ENCODE measurements at places on chromosomes 7 and 10. TPM values are rescaled to one million over a fixed set of nuclear protein-coding genes. Genes with fewer than 3 reads are reported as not detected.

The ENTPD1 gene
- 0.07 TPM for polyA plus RNA-seq

The TLL2 gene
- polyA plus RNA-seq, result 0.01 TPM

The COL17A1 gene
- not detected for polyA plus RNA-seq

The NRAP gene
- not detected for polyA plus RNA-seq

The ST8SIA6 gene
- 0.10 TPM for polyA plus RNA-seq

The MAT1A gene
- not detected for polyA plus RNA-seq

GRCh38 chr10:125739994-125740679 lies 20.6 kb downstream of the EDRF1 start:
- no peak for DNase-seq

DNA sequence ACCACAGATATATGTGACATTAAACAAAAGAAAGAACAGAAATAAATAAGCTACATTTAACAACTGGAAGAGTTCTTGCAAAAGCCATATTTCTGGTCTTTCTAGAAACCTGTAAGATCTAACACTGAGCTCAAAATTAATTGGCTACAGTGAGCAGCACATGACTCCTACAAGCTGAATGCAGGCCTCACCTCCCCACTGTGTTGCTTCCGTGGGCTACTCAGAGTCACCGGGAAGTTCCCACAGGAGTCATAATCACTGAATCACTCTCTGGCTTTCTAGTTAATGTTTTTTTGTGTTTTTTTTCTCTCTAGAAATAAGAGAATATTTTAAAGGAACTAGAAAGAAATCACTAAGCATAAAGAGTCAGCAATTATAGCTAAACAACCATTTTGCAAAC lies 10.2 kb upstream of the MRPS24 start:
- peak; percentile 44 for DNase-seq

- no peak for DNase-seq
These were observed 22.2 kb upstream of the CNTNAP2 start for GRCh38 chr7:146094356-146094755.

DNA sequence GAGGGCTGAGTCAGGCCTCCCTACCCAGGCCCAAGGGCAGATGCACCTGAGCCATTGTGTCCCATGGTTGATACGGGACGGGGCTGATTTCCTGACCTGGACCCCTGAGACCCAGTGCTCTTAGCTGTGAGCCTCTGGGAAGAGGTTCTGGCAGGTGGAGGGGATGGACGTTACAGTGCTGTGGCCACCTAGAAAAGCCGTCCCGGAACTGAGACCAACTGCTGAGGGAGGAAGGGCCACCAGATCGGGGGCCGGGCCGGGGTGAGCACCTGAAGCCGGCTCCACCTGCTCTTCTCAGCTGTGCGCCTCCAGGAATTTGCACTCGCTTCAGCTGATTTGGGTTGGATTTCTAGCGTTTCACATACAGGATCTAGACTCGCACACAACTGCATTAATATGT lies 35.4 kb downstream of the CHST12 start:
- no peak for DNase-seq

GRCh38 chr10:102118867-102119266 lies 1.3 kb downstream of the LDB1 start:
- no peak for DNase-seq

DNA sequence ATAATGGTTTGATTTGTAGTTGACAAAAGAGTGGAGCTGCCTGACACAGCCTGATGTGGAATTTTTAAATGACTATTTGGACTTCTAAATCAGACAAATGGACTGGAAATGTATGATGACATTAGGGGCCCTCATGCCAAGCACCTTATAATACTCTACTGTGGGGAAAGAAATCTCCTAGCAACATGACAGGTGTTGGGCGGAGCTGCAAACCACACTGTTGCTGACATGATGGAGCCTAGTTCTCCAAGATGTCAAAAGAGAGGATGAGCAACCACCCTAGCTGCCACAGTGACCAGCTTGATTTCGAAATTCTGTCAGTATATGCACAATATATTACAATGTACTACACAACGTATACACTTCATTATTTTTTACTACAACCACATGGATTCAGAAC lies 65.8 kb downstream of the RHOBTB1 start:
- DNase-seq, result no peak

GRCh38 chr10:132400547-132401151 lies 3.6 kb downstream of the PWWP2B start:
- no peak for DNase-seq

GRCh38 chr10:67098461-67098860 lies 172.6 kb downstream of the LRRTM3 start:
- no peak for DNase-seq

GRCh38 chr7:30451539-30452279 lies 26.9 kb downstream of the NOD1 start:
- no peak for DNase-seq

GRCh38 chr10:25328361-25328760 lies 153.6 kb downstream of the GPR158 start:
- no peak for DNase-seq

DNA sequence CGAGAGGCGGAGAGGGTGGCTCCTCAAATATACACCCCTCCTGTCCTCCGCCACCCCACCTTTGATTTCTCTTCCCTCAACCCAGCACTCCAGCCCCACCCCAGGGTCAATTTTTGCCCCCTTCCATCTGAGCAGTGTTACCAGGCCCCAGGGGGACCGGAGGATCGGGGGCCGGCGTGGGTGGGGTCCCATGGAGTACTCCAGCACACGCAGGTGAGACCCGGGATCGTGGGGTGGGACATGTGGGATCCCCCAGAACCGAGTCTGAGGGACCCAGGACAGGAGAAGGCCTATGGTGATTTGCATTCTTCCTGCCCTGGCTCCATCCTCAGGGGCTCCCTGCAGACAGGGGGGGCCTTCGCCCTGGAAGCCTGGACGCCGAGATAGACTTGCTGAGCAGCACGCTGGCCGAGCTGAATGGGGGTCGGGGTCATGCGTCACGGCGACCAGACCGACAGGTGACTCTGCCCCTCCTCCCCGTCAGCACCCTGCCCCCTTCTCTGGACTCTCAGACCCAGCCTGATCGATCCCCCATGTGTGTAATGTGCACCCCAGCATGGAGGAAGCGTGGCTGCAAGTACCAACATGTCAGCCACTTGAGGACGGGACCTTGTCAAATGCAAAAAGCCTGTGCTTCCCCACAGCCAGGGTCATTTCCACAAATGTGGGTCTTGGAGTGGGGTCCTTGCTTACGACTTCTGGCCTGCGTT lies 744 bp downstream of the TRIP6 start:
- no peak for DNase-seq

DNA sequence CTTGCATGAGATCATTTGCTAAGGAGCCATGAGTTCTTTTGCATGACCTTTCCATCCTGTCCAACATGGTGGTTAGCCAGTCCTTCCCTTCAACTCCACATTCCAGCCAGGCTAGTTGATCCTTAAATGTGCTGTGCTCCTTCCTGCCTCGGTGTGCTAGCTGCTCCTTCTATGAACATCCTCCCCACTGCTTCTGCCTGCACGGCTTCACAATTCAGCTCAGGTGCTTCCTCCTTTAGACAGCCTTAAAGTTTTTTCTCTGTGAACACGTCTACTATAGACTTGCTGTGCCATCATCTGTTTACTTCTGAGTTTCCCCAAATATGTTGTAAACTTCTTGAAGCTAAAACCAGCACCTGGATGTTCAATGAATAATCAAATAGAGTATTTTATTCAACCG lies 95.5 kb downstream of the OTUD1 start:
- DNase-seq, result no peak

- no peak for DNase-seq
These were observed 263.5 kb downstream of the ZEB1 start for GRCh38 chr10:31582365-31583052.

DNA sequence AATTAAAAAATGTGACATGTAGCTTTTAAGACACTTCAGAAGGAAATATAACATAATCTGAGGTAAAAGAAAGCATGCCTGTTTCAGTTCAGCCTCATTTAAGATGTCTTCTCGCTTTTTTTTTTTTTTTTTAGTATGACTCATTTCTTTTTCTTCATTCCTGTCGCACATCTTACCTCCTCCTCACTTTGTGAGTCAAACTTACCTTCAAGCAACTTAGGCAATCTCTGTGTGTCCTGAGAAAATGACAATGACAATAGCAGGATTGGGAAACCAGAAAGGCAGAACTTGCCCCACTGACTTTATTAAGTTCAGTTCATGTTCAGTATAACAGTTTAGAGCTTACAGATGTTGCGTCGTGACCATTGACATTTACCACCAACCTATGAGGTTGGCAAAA lies 7.7 kb downstream of the PTN start:
- DNase-seq, result no peak

- DNase-seq, result no peak
These were observed 788 bp downstream of the AKAP9 start for GRCh38 chr7:91941450-91941849.

GRCh38 chr10:19385846-19386450 lies 337.3 kb downstream of the MALRD1 start:
- no peak for DNase-seq

GRCh38 chr10:124710266-124710881 lies 33.8 kb downstream of the FAM53B start:
- DNase-seq, result no peak

DNA sequence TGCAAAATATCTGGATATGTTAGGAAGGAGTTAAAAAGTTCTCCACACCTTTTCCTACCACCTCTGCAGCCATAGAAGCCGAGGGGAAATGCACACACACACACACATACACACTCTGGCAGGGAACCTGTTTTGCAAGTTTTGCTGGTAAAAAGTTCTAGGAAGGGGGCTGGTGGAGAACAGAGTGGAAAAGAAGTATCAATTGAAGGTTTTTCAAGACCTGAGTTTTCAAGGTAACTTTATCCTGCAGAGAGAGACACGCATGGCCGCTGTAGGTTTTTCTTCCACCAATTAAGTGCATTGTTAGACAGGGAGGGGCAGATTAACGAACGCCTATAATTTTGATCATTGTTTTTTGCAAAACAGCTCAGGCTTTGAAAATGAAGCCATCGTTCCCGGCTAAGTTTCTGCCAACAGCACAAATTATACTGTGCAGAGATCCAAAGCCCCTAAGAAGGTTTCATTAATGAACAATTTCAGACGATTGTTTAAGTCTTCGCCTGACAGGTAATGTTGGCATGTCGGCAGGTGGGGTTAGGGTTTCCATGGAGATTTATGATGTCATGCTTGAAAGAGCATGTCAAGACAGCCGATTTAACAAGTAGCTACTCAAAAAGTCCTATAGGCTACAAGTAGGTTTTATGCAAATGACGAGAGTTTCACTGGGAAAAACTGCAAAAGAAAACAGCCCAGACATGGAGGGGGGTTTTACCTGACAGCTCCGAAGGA lies 29.7 kb downstream of the KIAA1217 start:
- no peak for DNase-seq

GRCh38 chr7:159141660-159142059 lies 3.0 kb downstream of the VIPR2 start:
- no peak for DNase-seq

- no peak for DNase-seq
These were observed 7.2 kb upstream of the C1GALT1 start for GRCh38 chr7:7175075-7175695.

DNA sequence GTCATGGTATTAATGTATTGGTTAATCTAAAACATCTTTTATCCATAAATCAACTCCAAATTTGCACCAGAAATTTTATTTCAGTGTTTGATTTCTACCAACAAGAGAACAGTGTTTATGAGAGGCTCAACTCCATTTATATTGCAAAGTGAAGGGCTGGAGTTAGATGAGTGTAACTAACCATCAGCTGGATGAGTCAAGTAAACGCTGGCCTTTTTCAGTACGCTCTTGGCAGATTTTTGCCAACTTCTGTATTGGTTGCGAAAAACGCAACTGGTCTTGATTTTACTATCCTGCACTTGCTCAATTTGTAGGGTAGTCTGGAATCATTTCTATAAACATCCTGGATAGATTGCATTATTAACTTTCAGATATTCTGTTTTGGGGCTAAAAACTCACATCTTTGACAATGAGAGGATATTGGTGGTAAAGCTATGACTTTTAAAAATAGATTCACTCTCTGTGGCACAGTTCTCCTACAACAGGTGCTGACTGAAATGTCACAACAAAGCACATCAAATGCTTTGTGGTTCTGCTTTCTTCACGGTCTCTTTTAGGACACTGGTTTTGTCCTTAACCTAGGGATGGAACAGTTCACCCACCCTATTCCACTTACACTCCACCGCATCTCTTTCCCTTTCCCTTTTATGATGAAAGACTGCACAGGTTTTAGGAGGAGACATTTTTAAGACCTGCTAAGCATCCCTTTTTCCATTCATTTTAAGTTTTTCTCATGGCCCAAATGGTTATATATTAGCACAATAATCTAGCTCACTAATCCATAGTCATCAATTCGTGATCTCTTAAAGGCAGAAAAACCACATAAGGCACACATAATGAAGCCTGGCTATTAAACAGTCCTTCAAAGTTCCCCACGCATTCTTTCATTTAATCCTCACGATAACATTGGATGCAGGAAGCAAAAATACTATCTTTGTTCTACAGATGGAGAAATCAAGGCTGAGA lies 12.8 kb downstream of the CACNA2D1 start:
- peak; percentile 55 for DNase-seq

- peak; percentile 65 for DNase-seq
These were observed 10.9 kb upstream of the LGI1 start for GRCh38 chr10:93746844-93747284.

Measured in AG04450 (cell line).